ENCODE measurements at places on chromosomes 2 and 18. TPM values are rescaled to one million over a fixed set of nuclear protein-coding genes. Genes with fewer than 3 reads are reported as not detected.

DNA sequence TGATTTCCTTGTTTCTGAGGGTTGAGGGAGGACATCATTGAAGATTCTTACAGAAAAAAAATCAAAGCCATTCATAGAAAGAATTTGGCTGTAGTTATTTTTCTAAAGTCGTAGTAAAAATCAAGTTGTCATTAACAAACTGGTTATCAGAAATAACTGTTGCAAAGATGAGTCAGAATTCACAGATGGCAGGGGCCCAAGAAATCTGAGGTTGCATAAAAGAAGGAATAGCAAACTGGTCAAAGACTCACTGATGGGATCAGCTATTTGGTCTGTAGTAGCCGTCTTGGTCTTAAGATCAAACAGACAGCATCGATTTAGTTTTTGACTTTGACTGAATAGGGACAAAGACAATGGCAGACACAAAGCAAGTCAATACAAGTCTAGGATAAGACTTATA lies 334.3 kb downstream of the FIGN start:
- no peak for DNase-seq

- DNase-seq, result no peak
Observed at GRCh38 chr2:209424199-209424701, 403 bp downstream of the MAP2 start.

The PRSS56 gene
- not detected for total RNA-seq

The RESP18 gene
- total RNA-seq, result not detected

- DNase-seq, result no peak
Observed at GRCh38 chr18:76472829-76473228, 22.2 kb downstream of the ZNF516 start.

GRCh38 chr2:54261537-54261936 lies 5.5 kb upstream of the TSPYL6 start:
- DNase-seq, result no peak

DNA sequence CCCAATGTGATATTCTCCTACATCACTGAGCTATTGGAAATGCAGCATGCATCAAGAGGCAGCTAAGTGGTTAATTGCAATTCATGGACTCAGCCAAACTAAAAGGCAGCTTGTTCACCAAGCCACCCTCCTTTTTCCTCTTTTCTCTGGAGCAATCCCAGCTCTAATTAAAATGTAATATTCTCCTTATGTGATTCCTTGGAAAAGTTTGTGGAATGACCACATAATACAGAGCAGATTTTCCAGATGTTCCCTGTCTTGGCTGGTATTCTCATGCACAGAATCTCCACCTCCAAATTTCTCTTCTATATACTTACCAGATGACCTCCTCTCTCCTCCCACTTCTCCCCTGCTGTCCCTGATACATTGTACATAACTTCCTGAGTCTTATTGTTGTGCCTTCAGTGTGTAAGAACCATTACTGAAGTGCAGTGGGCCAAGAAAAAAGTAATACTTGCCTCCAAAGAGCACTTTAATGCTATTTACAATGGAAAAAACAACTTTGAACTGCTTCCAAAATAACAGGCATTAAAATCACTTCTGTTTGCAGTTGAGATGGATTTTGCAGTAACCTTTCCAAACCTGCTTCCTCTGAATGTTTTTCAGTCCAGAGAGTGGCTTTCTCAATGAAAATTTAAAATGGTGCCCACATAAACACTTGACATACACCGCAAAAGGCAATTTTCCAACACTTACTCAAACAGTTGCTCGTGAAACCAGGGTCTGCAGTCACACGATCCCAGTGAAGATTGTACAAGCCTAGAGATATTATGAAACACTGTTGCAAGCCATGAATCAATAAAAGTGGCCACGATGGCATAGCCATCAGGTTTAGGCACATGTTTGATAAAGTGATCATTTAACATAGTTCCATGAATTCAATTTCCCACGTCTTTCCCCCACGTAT lies 258.0 kb downstream of the MTX2 start:
- no peak for DNase-seq

GRCh38 chr2:197514754-197515153 lies 1.1 kb upstream of the MOB4 start:
- DNase-seq, result no peak

DNA sequence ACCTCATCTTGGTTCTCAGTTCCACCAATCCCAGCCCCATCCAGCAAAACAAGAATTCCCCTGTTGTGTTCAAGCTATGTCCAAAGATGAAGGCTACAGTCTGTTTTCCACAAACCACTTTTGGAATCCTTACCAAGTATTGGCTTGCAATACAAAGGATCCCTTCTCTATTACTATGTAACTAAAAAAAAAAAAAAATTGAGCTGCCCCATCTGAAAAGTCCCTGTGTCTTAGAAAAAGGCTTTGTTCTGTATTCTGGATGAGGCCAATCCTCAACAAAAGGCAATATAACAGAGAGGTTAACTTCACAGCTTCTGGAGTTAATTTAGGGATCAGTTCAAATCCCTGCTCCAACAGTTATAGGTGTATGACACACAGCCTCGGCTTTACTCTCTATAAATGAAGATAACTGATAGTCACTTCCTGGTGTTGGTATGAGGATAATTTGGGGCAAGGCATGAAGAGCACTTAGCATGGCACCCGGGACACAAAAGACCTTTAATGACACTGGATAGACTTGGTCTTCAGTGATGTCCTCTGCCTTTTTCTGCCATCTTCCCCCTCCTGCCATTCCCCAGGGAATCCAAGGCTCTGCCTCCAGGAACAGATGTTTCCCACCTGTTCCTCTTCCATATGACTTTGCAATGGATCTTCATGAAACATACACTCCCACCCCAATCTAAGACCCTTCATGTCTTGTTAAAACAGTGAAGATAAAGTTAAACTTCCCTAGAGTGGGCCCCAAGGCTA lies 61.2 kb upstream of the ATL2 start:
- DNase-seq, result no peak

- DNase-seq, result no peak
Observed at GRCh38 chr2:101038455-101039255, 36.6 kb downstream of the RPL31 start.

GRCh38 chr2:20173064-20173463 lies 51.9 kb downstream of the SDC1 start:
- DNase-seq, result no peak

GRCh38 chr2:10369269-10370255 lies 66.9 kb downstream of the HPCAL1 start:
- DNase-seq, result no peak

DNA sequence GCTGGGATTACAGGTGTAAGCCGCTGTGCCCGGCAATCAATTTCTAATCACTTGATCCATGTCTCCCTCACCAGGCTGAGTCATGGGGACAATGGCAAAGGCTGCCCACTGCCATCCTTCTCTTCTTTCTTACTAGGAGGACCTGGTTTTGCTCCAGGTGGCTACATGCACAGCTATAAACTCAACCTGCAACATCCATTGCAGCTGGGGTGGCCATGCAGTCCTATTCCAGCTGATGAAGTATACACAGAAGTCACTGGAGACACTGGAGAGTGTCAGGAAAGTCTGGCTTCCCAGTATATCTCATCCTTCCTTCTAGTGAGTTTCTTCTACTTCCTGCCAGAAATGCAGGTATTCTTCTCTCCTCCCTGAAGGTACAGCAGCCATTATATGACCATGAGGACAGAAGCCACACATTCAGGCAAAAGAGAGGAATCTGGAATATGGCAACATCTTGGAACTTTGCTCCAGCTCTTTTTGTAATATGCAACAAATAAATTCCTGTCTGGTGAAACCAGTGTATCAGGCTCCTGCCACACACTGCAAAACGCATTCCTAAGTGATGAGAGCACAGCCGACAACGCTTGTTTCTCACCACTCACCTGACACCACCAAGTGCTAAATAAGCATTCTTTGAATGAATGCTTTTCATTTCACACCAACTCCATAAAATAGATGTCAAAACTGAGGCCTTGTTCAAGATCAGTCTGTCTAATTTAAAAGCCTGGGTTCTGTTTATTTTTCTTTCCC lies 32.3 kb downstream of the SCTR start:
- no peak for DNase-seq

DNA sequence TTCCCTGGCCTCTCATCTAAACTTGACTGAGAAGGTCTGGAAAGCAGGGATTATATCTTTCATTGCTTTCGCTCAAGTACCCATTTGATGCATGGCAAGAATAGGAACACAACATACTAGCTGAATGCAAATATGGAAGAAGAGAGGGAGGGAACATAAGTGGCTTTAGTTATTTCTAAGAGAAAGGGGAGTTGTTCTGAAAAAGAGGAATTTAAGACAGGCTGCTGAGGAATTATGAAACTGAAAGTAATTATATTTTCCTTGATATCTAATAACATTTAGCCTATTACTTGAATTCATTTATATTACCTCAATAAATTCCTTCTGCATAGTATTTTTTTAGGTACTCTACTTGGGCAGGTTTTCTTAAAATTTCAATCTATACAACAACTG lies 105.8 kb upstream of the TTN start:
- no peak for DNase-seq

DNA sequence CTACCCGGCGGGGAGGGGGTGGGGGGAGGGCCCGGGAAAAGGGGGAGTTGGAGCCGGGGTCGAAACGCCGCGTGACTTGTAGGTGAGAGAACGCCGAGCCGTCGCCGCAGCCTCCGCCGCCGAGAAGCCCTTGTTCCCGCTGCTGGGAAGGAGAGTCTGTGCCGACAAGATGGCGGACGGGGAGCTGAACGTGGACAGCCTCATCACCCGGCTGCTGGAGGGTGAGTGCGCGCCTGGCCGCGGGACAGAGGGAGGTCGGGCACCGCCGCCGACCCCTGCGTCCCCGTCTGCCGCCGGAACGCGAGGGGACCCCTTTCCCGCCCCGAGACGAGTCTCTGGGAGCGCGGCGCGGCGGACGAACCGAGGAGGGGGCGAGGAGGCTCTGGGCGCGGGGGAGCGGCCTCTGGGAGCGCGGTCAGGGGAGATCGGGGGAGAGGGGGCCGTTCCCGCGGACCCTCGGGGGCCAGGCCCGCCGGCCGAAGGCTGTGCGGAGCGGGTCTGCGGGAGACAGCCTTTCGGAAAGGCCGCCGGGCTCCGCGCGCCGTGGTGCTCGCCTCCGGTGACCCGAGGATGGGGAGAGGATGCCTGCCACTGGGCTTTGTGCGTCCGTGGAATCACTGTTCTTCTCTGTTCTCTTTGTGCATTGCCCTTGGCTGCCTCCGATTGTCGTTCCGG lies 463 bp downstream of the PPP1CB start:
- DNase-seq, result peak; percentile 74
